ENCODE measurements at places on chromosomes 6 and 20.

- no peak for DNase-seq
Measured at GRCh38 chr6:168165373-168165772, 86.4 kb upstream of the FRMD1 start.

DNA sequence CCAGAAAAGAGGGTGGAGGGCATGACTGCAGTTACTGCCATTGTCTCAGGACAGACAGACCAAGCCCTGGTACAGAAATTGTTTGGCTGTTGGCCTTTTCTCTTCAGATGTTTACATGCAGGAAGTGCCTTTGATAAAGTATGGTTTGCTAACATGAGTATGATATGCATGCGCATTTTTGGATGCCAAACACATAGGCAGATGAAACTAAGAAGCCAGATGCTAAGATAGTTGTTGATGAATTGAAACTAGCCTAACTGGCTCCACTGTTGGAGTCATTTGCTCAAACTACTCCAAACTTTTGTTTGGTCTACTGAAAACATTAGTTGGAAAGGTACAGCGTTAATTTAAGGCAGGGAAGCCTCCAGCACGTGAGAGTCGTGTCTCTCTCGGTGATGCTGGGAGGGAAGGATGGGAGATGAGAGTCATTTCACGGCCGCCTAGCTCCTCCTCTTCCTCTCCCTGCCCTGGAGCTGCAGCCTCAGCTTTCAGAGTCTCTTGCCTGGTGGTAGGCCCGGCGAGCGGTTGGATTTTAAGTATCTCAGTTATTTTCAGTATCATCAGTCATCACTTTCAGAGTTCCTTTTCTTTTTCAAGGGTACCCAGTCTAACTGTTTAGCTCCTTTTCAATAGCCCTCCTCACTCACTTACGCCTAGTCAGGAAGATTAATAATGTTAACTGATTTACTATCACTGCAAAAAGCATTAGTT is 29.7 kb downstream of the RREB1 start:
- DNase-seq: peak; percentile 28

DNA sequence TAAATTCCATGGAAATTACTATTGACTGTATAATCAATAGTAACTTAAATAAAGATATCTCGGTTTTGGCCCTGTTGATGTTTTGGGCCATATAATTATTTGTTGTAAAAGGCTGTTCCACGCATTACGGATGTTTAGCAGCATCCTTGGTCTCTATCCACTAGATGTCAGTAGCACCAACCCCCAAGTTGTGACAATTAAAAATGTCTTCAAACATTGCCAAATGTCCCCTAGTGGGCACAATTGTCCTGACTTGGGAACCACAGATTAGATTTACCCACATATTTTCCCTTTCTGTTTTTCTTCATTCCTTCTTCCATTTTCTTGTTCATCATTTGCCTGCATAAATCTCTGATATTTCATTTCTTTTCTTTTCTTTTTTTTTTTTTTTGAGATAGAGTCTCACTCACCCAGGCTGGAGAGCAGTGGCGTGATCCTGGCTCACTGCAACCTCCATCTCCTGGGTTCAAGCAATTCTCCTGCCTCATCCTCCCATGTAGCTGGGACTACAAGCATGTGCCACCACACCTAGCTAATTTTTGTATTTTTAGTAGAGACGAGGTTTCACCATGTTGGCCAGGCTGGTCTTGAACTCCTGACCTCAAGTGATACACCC is 13.6 kb upstream of the WFDC8 start:
- DNase-seq: no peak

GRCh38 chr20:56606174-56606945 is 22.7 kb upstream of the TFAP2C start:
- no peak for DNase-seq

GRCh38 chr6:168166627-168167026 is 87.6 kb upstream of the FRMD1 start:
- no peak for DNase-seq

- DNase-seq: no peak
Measured at GRCh38 chr6:163646133-163646532, 231.6 kb downstream of the QKI start.

GRCh38 chr6:88520445-88520844 is 354.3 kb upstream of the CNR1 start:
- no peak for DNase-seq

- DNase-seq: no peak
Measured at GRCh38 chr6:3784885-3785744, 33.6 kb upstream of the PXDC1 start.
